SK-N-DZ (cell line): ENCODE measurements at places on chromosomes 1 and 21.
A peak's percentile ranks its signal among the peaks of the same experiment; 100 is the strongest.

DNA sequence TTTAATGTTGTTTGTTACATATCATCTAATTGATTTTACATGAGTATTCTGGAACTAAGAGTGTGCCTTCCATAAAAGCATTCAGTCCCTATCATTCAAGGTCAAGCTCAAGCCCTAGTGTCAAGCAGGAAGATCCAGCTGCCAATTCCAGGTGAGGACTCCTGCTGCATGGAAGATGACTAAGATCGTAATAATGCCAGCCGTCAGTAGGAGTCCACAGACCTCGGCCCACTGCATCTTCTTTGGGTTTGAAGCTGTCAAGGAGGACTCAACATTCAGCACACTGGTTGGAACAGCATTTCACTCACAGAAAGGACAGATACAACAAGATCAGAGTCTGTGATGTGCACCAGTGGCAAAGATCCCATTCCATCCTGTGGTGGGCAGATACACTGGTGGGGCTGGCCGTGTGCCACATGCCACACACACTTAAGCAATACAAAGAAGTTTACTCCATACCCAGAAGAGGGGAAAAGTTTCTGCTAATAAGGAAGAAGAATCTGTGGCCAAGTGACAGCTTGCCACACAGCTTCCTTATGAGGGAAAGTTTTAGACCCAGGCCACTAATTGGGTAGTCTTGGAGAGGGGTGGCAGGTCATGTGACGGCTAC, 160.4 kb downstream of the PIK3R3 start:
- no peak for DNase-seq

GRCh38 chr1:162629077-162629627, 3.1 kb upstream of the DDR2 start:
- no peak for DNase-seq

DNA sequence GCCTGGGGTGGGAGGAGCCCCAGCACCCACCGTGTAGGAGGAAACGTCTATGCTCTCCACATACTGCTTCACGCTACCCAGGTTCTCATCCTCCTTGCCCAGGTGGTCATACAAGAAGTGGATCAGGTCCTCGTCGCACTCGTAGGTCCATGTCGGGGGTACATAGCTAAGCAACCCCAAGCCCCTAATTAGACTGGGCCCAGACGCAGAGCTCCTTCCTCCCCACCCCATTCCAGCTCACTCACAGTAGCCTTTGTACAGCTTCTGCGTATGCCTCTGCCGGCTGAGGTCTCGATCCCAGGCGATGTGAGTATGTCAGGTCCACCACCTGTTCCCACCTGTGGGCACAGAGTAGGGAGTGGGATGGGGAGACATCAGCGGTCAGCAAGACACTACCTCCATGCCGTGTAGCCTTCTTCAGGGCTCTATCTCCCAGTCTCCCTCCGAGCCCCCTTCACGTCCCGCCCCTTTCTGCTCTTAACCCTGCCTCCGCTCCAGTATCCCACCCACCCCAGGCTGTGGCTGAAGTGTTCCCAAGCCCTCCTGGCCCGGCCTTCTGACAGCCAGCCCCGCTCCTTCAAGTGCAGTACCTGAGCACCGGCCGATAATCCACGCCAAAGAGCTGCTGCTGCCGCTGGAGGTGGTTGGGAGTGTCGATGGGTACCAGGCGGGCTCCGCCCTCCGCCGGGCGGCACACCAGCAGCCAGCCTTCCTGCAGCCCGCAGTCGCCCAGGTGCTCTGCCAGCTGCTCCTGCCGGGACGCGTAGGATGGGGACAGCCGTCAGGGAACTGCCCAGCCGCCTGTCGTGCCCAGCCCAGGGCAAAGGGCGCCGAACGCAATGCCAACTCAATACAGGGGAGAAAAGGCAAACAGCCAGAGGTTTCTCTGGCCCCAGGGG, 919 bp downstream of the HECTD3 start:
- DNase-seq = no peak

DNA sequence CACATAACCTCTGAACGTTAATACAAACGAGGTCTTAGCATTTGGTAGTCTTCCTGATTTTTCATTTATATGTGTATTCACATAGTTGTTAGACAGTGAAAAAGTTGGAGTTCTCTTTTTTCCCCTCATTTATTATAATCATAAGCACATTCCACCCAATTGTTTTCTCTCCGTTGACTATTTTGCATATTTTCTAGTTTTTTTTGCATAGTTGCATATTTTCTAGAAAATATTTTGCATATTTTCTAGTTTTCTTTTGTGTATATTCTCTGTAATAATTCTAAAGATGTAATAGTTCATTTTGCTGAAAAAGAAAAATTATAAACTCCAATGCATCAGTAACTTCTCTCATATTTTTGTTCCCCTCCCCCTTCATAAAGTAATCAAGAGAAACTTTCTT, 47.5 kb downstream of the FYB2 start:
- no peak for DNase-seq

GRCh38 chr1:19640363-19641316, 3.5 kb upstream of the NBL1 start:
- DNase-seq = no peak

- no peak for DNase-seq
Measured at GRCh38 chr1:197224160-197224559, 43.9 kb upstream of the CRB1 start.

- DNase-seq = no peak
Measured at GRCh38 chr1:145985502-145986439, 10.6 kb downstream of the TXNIP start.

DNA sequence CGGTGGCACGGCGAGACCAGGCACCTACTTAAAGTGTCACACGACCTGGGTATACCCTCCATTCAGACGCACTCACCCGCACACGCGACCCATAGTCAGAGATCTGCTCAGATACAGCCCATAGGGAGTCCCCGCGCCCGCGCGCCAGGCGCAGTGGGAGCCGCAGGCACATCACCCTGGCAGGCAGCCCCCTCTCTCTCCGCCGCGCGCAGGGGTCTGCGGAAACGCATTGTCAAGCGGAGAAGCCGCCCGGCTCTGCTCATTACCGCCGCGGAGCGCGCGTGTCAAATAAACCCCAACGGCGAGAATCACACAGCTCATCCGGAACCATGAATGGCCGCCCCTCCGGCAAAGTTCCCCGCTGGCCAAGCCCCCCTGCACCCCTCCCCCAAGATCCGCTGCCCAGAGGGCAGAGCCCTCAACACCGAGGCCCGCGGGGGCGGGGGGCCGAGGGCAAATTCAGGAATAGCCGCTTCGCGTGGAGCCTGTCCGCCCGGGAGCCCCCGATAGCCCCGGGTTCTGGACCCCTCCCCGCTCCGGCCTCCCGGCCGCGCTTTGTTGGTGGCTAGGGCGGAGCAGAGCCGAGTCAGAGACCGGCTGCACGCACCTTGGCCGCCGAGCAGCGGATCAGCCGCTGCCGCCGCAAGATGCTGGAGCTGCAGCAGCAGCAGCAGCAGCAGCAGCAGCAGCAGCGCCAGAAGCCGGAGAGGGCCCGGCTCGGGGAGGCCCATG, 522 bp downstream of the LRP8 start:
- peak; percentile 39 for DNase-seq

GRCh38 chr1:100152271-100152670, 19.3 kb downstream of the TRMT13 start:
- DNase-seq = no peak

DNA sequence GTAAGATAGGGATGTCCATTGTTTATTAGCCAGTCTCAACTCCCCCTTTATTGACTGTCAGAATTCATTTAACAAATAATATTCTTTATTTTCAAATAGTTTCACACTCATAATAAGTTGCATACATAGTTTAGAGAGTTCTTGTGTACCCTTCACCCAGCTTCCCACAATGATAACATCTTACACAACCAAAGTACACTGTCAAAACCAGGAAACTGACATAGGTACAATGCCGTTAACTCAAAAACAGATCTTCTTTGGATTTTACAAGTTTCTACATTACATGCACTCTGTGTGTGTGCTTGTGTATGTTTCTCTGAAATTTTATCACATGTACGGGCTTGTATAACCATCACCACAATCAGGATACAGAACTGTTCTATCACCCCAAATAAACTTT, 64.4 kb upstream of the IFNLR1 start:
- no peak for DNase-seq

- no peak for DNase-seq
Measured at GRCh38 chr1:236854605-236854983, 59.5 kb downstream of the MTR start.

- peak; percentile 76 for DNase-seq
Measured at GRCh38 chr1:192632641-192633532, 3.1 kb upstream of the RGS13 start.

- no peak for DNase-seq
Measured at GRCh38 chr1:113804421-113805255, 7.6 kb downstream of the RSBN1 start.

DNA sequence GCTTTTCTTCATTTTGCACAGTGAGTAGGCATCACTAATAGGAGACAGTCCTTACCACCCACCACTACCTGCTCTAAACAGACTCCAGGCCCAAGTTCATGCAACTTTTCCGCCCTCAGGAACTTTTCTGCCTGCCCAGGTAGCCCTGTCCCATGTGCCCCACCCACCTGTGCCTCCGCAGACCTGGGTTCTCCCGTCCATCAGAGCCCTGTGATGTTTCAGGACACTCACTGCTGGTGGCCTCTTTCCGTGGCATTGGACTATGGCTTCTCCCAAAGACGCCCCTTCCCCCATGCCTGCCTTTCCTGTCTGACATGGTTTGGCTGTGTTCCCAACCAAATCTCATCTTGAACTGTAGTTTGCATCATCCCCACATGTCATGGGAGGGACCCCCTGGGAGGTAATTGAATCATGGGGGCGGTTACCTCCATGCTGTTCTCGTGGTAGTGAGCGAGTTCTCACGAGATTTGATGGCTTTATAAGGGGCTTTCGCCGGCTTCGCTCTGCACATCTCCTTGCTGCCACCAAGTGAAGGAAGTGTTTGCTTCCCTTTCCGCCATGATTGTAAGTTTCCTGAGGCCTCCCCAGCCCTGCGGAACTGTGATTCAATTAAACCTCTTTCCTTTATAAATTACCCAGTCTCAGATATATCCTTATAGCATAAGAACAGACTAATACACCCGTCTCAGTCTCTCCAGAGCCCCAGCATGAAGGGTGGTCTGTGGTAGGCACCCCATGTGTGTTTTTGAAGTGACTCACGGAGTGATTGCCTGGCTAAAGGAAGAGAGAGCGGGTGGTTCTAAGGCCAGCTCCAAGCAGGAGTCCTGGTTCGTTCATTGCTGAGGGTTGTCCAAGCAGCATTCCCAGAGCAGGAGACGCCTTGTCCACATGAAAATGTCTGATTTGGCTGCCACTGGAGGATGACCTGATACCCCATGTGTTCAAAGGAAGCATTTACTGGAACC, 86.0 kb upstream of the ZBTB40 start:
- DNase-seq = peak; percentile 45

- no peak for DNase-seq
Measured at GRCh38 chr1:55064071-55064581, 24.8 kb downstream of the PCSK9 start.

DNA sequence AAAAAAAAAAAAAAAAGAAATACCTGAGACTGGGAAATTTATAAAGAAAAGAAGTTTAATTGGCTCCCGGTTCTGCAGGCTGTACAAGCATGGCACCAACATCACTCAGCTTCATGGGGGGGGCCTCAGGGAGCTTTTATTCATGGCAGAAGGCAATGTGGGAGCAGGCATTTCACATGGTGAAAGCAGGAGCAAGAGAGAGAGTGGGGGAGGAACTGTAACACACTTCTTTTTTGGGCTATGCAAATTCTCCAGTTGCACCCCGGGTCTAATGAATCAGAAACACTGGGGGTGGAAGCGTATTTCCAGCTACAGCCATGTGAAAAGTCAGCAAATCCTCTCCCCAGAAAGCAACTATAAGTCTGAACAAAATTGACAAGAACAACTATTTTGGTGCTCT, 11.8 kb upstream of the SOD1 start:
- no peak for DNase-seq

- DNase-seq = no peak
Measured at GRCh38 chr1:212007886-212008285, 27.5 kb downstream of the INTS7 start.

DNA sequence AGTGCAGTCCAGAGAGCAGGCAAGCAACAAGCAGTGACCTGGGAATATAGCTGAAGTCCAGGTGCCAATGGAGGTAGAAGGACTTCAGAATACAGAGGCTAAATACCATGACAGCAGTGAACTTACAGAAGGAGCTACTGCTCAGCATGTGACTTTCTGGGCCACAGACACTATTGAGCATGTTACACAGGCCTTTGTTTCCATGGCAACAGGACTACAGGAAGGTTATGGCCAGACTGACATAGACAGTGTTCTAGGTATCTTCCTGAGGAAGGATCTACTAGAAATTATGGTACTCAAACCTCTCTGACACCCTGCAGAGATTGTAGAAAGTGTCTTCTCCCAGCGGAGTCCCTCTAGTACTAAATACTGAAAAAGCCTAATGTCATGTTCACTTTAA, 11.0 kb downstream of the OR2M5 start:
- DNase-seq = no peak

DNA sequence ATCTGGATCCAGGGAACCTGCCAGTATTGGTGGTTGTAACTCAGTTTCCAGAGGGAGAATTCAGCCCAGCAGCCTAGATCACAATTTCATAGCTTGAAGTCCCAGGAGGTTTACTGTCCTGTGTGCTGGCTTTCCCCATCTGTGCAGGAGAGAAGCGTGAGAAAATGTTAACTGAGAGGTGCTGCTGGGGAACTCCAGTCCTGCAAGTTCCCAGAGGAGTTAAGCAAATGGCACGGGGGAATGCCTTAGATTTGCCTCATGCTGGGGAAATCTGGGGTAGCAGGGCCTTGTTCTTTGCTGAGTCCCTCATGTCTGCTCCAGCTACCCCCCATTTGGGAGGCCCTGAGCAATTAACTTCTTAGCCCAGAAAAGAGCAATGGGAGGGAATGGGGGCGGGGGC, 25.1 kb upstream of the SLAMF6 start:
- no peak for DNase-seq

DNA sequence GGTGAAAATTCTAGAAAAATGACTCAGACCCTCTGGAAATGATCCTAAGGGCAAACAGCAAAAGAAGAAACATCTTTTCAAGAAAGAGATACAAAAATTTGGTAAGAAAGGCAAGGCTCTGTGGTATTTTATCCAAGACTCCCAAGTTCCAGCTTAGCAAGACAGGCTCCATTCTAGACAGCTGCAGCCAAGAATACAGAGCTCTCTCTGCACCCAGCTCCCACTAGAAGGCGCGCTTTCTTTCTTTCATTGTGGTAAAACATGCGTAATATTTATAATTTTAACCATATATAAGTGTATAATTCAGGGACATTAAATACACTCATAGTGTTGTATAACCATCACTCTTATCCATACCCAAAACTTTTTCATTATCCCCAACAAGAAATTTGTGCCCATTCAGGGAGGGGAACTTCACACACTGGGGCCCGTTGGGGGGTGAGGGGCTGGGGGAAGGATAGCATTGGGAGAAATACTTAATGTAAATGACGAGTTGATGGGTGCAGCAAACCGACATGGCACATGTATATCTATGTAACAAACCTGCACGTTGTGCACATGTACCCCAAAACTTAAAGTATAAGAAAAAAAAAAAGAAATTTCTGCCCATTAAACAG, 2.2 kb upstream of the HFM1 start:
- DNase-seq = no peak

DNA sequence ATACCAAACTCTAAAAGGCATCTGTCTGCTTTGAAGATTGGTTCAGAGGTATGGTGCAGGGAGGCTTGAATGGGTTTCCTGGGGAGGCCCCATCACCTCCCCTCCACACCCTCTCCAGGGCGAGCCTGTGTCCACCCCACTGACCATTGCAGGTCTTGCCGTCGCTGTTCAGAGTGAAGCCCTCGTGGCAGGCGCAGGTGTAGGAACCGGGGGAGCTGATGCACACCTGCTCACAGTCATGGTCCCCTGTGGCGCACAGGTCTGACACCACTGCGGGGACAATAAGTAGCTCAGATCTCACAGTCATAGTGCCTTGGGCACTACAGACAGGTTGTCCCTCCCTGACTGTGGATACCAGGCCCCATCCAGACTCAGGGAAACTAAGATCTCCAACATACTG, 6.7 kb downstream of the MATN1 start:
- DNase-seq = no peak
